Liver (tissue), 10 donors: ENCODE measurements at places on chromosomes 1 and 21. TPM values are rescaled to one million over a fixed set of nuclear protein-coding genes. Genes with fewer than 3 reads are reported as not detected.

The C1orf167 gene
- not detected for total RNA-seq

The GBP7 gene
- 27.8 TPM for total RNA-seq

The GALNT2 gene
- total RNA-seq, result 153 TPM

The RHBDL2 gene
- total RNA-seq, result 0.14 TPM

The C1orf56 gene
- total RNA-seq, result 2.2 TPM

DNA sequence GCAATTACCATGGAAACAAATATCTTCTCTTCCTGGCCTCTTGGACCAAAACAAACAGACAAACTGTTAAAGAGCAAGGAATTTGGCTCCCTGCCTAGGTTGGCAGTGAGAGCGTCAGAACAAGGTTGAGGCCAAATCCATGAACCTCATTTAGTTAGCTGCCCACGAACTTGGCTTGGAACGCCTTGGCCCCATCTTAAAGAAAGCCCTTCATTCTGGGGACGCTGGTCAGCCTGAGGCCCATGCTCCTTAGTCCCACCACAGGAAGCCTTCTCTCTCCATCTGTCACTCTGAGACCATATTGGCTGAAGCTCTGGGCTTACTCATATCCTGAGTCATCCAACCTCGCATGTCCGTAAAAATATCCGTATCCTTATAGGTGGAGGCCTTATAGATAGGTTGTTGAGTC lies 62.4 kb upstream of the DIRAS3 start:
- DNase-seq, result no peak
- no peaks in the 10 kb centered on the region for H3K36me3 ChIP-seq
- H3K27me3 ChIP-seq, result no peaks in the 10 kb centered on the region
- no peak overlapping the region for H3K4me3 ChIP-seq
- no peak overlapping the region for H3K27ac ChIP-seq

DNA sequence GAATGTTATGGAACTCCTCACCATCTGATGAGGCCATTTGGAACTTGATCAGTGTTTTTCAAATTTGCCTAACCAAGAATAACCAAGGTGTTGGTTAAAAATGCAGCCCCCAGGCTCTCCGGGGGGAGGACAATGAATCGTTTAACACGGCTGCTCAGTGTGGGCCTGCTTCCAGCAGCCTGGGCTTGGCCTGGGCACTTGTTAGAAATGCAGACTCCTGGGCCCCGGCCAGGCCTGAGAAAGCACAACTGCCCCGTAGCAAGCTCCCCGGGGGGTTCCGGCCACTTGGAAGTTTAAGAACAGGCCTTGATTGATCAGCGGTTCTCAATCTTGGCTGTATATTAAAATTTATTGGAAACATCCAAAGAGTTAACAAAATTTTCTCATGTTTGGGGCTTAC lies 22.8 kb upstream of the C2CD2 start:
- H3K4me1 ChIP-seq, result no peaks in the 10 kb centered on the region
- no peak overlapping the region for H3K27ac ChIP-seq
- no peak overlapping the region for H3K4me3 ChIP-seq
- H3K27me3 ChIP-seq, result no peaks in the 10 kb centered on the region
- no peaks in the 10 kb centered on the region for H3K36me3 ChIP-seq
